ENCODE measurements at places on chromosomes 4 and X.

GRCh38 chr4:124017185-124017785 lies 620.7 kb downstream of the SPRY1 start:
- no peak for DNase-seq

DNA sequence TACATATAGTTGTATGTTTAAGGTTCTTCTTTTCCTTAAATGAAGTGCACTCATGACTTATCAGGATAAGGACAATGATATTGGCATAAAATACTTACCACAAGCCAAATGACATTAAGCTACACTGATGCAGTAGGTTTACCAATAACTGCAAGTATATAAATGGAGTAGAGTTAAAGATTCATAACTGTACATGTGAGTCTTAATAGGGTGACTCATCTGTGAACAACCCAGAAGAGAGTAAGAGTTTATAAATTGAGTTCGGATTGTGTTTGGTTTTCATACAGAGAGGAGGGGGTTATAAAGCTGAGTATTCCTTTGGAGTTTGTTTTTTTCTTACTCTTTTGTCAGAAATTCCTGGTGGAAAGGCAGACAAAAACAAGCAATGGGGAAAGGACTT lies 144.8 kb downstream of the TLL1 start:
- DNase-seq, result no peak

DNA sequence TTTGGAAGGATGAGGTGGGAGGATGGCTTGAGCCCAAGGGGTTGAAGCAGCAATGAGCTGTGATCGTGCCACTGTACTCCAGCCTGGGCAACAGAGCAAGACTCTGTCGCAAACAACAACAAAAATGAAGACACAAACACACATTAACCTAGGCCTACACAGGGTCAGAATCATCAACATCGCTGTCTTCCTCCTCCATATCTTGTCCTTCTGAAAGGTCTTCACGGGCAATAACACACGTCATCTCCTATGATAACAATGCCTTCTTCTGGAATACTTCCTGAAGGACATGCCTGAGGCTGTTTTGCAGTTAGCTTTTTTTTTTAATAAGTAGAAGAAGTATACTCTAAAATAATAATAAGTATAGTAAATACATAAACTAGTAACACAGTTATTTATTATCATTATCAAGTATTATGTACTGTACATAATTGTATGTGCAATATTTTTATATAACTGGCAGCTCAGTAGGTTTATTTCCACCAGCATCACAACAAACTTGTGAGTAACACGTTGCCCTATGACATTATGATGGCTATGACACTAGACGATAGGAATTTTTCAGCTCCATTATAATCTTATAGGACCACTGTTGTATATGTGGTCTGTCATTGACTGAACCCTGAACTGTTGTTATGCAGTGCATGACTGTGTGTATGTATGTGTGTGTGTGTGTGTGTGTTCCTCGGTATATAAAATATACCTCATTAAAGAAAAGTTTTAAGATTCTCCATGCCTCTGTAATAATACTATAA lies 69.2 kb upstream of the MAML3 start:
- no peak for DNase-seq

- no peak for DNase-seq
Measured at GRCh38 chr4:85818700-85819099, 343.8 kb downstream of the ARHGAP24 start.

- no peak for DNase-seq
Measured at GRCh38 chr4:63105839-63106238, 1303.4 kb downstream of the TECRL start.

DNA sequence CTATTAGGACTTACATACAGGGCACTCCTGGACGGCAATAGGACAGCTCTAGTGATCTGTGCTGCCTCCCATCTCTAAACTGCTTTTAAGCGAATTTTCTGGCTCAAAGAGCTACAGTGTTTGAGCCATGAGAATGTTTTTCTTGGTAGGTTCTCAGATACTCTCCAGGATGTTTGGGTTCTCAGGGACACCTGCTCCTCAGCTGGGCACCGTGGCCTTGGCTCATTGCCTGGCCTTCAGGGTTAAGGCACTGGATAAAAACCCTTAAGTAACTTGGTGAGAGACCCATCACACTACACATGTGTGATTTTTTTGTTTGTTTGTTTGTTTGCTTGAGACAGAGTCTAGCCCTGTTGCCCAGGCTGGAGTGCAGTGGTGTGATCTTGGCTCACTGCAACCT lies 38.5 kb upstream of the HERC5 start:
- no peak for DNase-seq

GRCh38 chr4:57220172-57220571 lies 110.0 kb upstream of the IGFBP7 start:
- DNase-seq, result no peak

DNA sequence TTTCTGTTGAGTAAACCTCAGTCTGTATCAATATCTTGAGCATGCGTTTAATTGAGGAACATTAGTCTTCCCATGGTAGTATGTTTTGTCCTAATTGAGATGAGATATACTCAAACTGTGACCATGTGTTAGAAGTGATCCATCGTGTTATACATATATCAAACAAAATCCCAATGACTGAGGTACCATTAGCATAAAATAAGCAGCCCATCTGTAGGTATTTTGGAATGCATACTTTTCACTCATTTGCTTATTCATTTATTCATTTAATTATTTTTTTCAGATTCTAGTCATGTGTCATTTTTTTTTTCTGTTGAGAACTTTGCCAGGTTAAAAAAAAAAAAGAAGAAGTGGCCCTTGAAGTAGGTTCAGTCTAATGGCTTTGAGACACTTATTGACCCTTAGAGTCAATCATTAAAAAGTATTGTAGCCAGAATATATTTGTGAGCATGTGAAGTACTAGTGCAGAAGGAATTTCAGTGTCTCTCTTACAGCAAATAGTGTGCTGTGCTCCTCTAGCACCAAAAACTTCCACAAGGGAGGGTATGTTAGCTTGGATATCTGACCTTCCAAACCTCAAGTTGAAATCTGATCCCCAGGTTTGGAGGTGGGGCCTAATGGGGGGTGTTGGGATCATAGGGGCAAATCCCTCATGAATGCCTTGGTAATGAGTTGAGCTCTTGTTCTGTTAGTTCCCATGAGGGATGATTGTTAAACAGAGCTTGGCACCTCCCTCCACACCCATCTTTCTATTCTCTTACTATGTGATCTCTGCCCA lies 130.8 kb upstream of the NPY2R start:
- DNase-seq, result no peak
